ENCODE measurements at places on chromosomes 2 and 18.

GRCh38 chr2:14524041-14524802, 108.3 kb upstream of the LRATD1 start:
- DNase-seq = no peak

GRCh38 chr2:133643863-133644262, 75.6 kb upstream of the NCKAP5 start:
- no peak for DNase-seq

DNA sequence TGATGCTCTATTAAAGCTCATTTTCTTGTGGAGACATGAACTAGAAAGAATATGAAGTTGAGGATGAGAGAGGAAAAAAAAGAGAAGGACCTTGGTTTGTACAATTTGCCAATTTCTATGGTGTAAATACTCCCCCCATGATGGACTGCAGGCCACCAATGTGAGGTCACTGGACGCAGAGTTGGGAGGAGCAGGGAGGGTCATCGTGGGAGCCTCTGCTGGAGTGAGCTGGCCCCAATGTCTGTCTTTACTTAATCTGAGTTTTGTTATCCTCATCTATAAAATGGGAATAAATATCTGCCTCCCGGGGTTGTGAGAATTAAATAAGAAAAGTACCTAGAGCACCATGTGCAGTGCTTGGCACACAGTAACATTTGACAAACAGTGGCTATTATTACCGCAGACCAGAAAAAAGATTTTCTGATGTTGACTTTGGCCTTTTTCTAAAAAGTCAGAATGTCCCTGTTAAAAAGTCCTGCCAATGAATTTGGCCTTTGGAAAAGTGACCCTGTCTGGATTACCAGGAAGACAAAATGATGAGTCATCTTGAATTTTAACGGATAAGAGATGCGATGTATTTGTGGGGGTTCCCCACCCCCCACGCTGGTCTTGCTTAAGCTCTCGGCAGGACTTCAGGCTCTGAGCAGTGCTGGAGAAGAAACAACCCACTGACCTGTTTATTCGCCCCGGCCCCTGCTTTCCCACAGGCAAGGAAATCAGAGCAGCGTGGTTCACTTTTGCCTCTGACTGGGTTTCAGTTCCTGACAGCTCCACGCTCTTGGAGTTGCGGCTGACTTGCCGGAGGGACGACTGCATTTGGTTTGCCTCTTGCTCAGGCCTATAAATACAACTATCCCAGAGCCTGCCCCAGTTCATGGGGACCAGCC, 50.3 kb upstream of the FOSL2 start:
- no peak for DNase-seq

DNA sequence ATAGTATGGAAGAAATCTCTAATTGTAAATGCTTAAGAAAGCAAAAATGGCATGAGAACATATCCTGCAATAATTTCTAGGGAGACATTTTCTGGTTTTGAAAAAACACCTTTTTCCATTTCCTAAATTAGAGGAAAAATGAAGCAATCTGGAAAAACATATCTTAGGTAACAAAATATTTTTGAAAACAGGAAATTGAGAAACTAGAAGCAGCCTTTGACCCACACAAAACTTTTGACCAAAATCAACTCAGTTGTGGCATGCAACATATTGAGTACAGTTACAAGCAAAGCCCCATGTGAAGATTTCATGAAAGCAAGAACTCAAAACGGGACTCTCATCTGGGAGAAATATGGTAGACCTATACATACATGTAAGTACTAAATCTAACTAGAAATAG, 28.6 kb upstream of the CHAC2 start:
- no peak for DNase-seq

- DNase-seq = no peak
Observed at GRCh38 chr2:43238813-43239212, 12.4 kb upstream of the ZFP36L2 start.

All from mesothelial cell of epicardium (in vitro differentiated cells).